ENCODE measurements at places on chromosomes 13 and 19.

- no peak for DNase-seq
Observed at GRCh38 chr19:16136185-16136999, 7.1 kb upstream of the HSH2D start.

DNA sequence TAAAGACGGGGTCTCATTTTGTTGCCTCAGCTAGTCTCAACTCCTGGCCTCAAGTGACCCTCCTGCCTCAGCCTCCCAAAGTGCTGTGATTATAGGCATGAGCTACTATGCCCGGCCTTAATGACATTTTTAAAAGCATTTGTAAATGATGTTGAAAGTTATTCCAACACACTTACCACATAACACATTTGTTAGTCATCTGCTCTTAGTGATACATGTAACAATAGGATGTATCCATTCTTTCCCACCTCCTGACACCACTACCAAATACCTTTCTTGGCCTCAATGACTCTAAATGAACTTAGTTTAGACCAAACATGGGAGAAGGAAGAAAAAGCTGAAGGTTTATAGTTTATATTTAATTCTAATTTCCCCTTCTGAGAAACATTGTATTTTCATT lies 59.8 kb upstream of the MEDAG start:
- no peak for DNase-seq

- no peak for DNase-seq
Observed at GRCh38 chr13:99892196-99892613, 79.4 kb downstream of the ZIC5 start.

DNA sequence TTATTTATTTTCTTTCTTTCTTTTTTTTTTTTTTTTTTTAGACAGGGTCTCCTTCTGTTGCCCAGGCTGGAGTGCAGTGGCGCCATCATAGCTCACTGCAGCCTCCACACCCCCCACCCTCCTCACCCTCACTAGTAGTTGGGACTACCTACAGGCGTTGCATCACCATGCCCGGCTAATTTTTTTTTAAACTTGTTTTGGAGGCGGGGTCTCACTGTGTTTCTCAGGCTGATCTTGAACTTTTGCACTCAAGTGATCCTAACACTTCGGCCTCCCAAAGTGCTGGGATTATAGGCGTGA lies 33.6 kb downstream of the GJA3 start:
- DNase-seq = peak; percentile 1

GRCh38 chr19:40592170-40592569 lies 9.0 kb upstream of the LTBP4 start:
- no peak for DNase-seq

DNA sequence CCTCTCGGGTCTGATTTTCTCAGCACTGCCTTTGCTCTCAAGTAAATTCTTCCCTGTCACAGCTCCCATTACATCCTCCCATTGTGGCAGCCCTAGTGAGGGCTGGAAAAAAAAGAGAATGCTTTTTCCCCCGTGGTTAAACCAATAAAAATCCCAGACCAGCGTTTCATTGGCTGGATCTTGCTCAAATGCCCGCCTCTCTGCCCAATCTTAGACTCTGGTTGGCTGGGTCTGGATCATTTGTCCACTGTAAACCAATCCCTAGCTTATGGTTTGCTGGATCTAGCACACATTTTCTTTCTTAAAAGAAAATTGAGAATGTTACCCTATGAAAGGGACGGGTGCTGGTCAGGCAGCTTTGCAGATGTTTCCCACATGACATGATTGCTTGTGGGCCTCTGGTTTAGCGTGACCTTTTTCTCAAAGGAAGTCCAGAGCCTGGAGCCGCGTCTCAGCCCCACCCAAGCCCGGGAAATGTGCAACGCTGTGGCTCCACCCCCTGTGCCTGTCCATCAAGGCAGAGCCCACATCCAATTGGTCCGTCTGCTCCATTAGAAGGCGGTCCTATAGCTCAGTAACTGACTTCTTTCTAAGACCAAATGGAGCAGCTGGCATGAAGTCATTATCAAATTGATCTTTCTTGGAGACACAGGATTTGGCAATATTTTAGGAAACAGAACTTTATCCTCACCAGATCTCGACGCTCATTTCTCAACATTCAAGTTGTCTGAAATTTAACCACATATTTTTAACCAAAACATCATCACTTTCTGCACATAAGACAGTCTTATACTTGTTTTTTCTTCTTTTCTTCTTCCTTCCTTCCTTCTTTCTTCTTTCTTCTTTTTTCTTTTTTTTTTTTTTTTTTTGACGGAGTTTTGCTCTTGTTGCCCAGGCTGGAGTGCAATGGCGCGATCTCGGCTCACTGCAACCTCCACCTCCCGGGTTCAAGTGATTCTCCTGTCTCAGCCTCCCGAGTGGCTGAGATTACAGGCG lies 2.6 kb upstream of the MCEMP1 start:
- DNase-seq = peak; percentile 75

DNA sequence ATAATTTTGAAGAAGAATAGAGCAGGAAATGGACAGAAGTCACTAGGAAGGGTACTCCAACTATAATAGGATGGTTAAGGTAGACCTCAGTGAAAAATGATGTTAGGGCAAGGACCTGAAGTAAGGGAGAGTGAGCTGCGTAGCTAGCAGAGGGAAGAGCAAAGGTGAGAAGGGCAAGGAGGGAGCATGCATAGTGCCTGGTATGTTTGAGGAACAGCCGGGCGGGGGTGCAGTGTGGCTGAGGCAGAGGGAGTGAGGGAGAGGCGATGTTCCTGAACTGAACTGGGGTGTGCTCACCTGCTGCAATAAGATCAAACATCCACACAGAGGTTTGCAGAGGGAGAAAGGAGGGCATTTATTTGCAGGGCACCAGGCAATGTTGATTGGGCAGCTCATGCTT lies 110.4 kb downstream of the DNAJC15 start:
- DNase-seq = no peak

GRCh38 chr13:34464011-34464410 lies 478.1 kb upstream of the NBEA start:
- DNase-seq = no peak

DNA sequence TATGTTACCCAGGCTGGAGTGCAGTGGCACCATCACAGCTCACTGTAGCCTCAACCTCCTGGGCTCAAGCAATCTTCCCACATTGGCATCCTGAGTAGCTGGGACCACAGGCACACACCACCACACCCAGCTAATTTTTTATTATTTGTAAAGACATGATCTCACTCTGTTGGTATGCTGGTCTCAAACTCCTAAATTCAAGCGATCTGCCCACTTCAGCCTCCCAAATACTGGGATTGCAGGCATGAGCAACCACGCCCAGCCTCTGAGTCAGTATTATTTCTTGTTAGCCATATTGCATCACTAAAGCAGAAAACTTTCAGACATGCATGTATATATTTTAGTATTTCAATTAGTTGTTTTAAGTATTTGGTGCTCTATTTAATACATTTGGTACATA lies 376.4 kb downstream of the GPC6 start:
- no peak for DNase-seq

DNA sequence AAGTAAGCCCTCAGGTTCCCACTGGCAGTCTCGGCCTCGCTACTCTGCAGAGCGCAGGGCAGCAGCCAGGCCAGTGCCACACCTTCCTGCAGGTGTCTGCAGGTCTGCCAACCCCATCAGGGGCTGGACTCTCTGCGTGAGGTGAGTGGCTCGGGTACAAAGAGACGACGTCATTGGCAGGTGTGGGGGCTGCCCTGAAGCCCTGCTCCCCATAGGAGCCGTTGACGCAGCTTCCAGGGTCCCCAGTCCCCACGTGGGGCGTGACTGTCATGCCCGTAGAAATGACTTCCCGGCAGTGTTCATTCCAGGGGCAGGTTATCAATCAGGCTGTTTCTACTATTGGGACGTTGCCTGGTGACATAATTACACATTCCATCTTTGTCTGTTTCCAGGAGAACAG lies 15.3 kb upstream of the GJB6 start:
- DNase-seq = no peak

GRCh38 chr19:47146920-47147319 lies 16.3 kb downstream of the SAE1 start:
- no peak for DNase-seq

GRCh38 chr13:39263531-39263930 lies 225.3 kb downstream of the NHLRC3 start:
- DNase-seq = no peak

GRCh38 chr19:30450835-30451321 lies 78.7 kb downstream of the ZNF536 start:
- DNase-seq = no peak

- no peak for DNase-seq
Observed at GRCh38 chr13:99260216-99260615, 2.0 kb upstream of the GPR18 start.

- peak; percentile 39 for DNase-seq
Observed at GRCh38 chr19:47663911-47664771, 49.1 kb upstream of the EHD2 start.

GRCh38 chr13:36787181-36787580 lies 31.8 kb upstream of the RFXAP start:
- no peak for DNase-seq

DNA sequence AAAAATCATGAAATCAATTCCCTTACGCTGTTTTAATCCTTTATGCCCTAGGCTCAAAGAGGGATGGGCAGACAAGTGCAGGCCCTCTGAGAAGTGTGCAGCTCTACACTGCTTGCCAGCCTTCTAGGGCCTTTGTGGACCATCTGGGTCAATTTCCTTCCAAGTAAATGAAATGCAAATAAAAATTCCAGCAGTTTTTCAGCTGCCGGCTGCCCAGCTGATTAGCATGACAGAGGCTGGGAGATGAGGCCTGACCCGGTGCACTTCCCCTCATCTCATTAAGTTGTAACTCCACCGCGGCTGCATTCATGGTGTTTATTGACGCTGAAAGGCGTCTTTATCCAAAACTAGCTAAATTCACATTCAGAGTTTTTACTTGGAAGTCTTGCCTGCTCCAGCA lies 47.5 kb upstream of the GSX1 start:
- no peak for DNase-seq

GRCh38 chr19:30070198-30070967 lies 128.3 kb downstream of the URI1 start:
- DNase-seq = no peak

- DNase-seq = no peak
Observed at GRCh38 chr19:44303976-44304568, 753 bp downstream of the ZNF235 start.

DNA sequence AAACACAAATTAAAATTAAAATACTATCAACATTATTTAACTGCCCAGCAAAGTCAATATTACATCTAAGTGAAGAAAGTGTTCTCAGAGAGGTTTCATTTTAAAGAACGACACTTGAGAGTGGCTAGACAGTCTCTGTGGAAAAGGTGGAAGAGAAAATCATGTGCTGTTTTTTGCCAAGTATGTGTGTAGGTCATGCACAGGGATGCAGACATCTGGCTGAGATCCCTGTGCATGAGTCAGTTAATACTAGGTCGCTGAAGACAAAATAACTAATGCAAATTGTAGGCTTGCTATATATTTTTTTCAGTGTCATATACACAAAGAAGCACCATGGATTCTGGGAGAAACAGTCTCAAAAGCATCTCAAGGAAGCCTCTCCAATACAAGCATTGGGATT lies 44.3 kb upstream of the ENOX1 start:
- DNase-seq = no peak

DNA sequence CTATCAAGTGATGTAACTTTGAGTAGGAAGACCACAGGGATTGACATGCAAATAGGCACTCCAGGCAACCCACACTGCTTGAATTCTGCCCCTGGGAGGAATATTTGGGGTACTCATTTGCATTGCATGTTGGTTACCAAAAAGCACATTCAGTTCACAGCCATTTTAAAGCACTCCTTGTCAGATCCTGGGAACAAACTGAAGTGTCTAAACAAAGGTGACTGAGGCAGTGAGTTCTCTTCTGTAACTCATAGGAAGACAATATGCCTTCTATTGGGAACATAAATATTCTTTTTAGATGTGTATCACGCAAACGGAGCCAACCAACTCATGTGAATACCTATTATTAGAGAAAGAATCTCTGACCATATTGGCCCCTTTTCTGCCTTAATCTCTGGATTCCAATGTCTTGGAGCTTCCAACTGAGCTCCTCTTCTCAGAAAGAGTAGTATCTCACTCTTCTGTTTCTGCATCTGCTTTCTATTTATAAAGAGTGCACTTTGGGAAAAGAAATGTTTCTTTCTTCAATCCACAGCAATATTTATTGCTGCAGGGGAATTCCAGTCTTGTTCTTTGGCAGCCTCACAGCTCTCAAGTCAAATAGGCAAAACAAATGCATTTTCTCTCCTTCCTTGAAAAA lies 125.7 kb upstream of the NBEA start:
- no peak for DNase-seq

DNA sequence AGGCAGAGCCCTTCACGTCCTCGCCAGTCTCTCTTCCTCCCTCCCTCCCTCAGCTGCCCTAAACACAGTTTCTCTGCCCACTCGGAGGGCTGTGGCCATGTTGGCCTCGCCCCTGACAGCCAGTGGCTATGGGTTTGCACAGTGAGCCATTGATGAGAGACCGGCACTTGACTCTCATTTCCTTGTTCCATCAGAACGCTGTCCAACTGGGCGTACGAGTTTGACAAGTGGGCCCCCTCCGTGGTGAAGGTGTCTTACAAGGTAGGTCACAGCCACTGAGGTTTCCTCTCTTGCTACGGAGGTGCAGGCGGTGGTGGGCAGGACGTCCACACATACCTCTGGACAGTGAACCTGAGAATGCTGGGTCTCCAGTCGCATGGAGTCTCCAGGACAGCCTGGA lies 57.9 kb downstream of the SMARCA4 start:
- DNase-seq = no peak

- DNase-seq = no peak
Observed at GRCh38 chr13:29476046-29476445, 119.4 kb downstream of the SLC7A1 start.

GRCh38 chr13:31444266-31444856 lies 244.6 kb downstream of the B3GLCT start:
- DNase-seq = no peak

- DNase-seq = no peak
Observed at GRCh38 chr13:99911965-99912566, 59.5 kb downstream of the ZIC5 start.

DNA sequence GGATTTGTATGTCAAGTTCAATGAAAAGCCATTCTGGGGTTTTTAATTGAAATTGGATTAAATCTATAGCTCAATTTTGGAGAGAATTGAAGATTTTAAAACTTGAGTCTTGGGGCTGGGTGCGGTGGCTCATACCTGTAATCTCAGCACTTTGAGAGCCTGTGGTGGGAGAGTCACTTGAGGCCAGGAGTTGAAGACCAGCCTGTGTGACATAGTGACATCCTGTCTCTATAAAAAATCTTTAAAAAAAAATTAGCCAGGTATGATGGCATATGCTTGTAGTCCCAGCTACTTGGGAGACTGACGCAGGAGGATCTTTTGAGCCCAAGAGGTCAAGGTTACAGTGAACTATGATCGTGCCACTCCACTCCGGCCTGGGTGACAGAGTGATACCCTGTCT lies 41.2 kb downstream of the VAV1 start:
- DNase-seq = no peak

GRCh38 chr13:45086484-45086883 lies 33.8 kb upstream of the GTF2F2 start:
- no peak for DNase-seq

- DNase-seq = no peak
Observed at GRCh38 chr13:33940256-33940655, 122.3 kb downstream of the RFC3 start.

DNA sequence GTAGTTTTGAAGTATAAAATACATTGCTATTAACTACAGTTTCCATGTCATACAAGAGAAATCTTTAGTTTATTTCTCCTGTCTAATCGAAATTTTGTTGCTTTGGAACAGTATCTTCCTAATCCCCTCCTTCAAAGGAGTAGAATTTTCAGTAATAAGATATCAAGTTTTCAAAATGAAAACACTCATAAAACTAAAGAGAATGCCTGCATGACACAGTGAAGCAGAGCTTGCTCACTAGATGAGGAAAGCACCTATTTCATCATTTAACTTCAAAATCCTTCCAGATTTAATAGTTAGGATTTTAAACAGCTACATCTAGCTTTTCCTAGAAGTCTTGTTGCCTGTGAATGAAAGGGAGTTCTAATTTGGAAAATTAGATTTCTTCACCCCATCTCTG lies 80.8 kb downstream of the TNFSF11 start:
- DNase-seq = no peak

Measured in CD4-positive, alpha-beta T cell treated with Interferon gamma for 1 hour (primary cell).